DMS79 (cell line): ENCODE measurements at places on chromosomes 5 and 9.

DNA sequence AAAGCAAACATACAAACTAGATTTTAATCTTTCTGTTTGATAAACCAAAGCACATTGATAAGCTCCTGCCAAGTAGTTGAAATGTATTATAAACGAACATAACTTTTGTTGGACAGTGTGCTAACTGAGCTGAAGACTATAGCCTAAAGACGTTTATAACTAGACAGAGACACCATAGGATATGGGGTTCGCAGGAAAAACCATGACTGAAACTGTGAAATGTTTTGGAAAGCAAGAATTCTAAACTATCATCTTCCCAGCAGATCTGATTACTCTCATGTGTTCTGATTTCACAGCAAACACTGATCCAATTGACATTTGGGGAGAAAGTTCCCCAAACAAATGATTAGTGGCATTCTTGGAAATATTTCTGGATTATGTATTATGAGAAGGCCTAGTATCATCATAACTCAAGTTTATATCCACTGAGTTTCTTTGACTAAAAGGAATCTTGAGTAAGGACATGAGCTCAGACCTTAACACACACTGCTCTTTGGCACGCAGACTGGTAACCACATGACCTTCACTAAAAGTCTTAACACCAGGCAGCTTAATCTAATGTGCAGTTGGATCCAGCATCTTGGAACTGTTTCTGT, 375.2 kb downstream of the ZNF608 start:
- DNase-seq: no peak

GRCh38 chr5:56301069-56301468, 67.9 kb upstream of the ANKRD55 start:
- DNase-seq: no peak

DNA sequence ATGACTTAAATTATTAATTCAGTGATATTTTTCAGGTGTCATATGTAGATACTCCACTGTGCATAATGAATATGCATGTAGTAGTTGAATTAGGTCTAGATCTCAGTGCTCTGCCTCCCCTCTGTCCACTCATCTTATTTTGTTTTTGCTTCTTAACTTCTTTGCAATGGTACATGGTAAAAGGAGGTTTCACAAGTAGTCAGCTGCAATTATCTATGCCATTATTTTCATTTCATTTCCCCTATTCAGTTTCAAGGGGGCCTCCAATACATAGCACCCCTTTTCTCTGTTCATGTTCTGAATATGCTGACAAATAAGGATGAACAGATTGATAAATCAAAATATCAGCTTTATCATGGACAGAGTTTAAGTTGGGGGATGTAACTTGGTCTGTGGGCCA, 511.6 kb upstream of the ZNF608 start:
- no peak for DNase-seq

DNA sequence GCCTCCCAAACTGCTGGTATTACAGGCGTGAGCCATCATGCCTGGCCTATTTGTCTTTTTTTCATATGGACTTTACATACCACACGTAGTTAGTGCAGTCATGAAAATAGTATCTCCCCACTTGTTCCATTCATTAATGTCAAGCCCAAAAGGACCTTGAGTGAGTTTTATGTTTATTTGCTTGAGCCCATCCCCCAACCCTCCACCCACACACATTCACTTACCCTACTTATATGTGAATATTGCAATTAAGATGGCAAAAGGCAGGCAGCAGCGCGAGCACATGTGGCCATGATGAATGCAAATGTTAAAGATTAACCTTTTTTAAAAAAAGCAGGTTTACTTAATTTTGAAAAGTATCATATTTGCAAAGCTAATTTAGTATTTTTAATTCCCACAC, 24.9 kb upstream of the PIK3R1 start:
- DNase-seq: no peak

DNA sequence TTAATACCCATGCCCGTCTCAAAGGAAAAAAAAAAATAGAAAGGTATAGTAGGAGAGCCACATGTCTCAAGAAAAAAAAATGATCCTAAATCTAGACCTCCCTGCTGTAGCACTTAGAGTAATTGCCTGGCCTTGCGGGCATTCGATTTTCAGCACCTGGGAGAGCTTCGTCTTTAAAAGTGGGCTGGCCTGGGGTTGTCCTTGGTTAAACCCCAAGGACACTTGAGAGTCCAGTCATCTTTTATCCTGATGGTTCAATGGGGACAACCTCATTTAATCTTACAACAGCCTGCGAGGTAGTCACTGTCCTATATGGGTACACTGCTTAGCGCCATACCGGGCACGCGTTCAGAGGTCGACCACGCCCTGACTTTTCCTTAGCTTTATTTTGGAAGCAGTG, 60.1 kb downstream of the MAT2B start:
- DNase-seq: no peak

GRCh38 chr9:113343732-113344231, 3.7 kb upstream of the WDR31 start:
- DNase-seq: peak; percentile 90

DNA sequence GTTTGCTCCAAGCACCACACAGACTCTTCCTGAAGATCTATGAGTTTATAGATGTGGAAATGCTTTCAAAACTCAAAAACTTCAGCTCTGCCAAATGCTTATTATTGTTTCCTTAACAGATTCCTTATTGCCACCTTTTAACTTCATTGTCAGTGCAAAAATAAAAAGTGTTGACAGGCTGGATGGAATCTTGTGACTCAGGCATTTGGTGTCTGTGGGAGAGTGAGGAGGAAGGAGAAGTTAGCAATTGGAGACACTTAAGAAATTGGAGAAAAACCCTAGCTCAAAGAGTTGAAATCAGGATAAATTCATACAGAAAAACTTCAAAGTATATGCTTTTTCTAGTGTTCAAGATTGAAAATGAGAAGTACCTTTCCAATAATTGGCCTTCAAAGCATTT, 140.6 kb upstream of the PUM3 start:
- no peak for DNase-seq

DNA sequence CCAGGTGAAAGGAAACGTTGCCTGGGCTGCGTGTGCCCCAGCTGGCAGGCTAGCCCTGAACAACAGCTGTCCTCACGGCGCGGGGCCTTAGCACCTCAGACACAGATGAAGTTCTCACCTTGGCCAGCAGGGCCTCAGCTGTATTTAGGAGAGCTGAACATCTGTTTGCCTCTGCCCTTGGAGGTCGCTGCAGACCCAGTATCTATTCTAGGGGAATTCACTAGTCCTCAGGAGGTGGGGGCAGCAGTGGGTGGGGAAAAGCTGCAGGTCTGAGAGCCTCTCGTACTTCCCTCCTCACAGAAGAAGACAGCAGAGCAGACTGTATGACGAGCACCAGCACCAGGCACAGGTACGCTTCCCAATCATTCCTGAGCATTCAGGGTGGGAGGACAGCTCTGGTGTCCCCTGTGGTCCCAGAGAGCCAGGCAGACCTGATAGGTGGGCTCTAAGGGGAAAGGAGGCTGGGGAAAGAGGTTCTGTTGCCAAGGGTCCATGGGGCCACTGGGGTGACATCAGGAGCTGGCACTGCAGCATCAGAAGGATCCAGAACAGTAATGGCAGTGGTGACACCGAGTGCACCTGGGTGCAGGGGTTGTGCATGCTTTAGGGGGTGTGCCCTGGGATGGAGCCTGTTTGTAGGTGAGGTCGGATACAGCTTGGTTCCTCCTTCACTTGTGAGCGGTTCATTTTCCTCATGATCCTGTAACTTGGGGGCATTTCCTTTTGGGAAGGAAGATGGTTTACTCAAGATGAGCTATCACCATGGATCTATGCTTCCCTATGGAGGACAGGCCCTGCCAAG, 13.8 kb downstream of the CD74 start:
- no peak for DNase-seq

- no peak for DNase-seq
Measured at GRCh38 chr5:75668445-75668844, 48.8 kb downstream of the POC5 start.

DNA sequence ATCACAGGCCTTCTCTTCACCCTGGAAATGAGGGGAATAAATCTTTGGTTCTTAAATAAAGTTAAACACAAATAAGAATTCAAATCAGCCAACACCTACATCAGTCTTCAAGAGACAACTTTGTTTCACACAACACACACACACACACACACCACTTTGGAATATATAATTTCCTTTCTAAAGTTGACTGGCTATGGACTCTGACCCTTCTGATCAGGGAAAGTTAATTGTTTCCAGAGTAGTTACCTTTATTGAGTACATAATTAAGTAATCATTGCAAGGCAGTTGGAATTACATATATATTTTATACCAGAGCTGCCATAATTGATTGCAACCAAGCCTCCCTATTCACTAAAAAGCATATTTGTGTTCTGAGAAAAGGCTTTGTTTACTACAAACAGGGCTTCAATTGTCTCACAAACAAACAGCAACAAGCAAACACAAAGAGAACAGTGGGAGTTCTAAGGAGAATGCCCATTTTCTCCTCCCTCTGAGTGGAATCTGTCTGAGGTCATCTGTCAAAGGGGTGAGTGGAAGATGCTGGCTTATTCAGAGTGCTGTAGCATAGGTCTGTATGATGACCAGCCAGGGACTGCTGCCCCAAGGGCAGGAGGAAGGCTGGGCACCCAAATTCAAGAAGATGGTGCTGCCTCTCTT, 136.6 kb downstream of the SEMA6A start:
- no peak for DNase-seq

- DNase-seq: no peak
Measured at GRCh38 chr5:127899214-127899610, 184.4 kb upstream of the SLC12A2 start.

DNA sequence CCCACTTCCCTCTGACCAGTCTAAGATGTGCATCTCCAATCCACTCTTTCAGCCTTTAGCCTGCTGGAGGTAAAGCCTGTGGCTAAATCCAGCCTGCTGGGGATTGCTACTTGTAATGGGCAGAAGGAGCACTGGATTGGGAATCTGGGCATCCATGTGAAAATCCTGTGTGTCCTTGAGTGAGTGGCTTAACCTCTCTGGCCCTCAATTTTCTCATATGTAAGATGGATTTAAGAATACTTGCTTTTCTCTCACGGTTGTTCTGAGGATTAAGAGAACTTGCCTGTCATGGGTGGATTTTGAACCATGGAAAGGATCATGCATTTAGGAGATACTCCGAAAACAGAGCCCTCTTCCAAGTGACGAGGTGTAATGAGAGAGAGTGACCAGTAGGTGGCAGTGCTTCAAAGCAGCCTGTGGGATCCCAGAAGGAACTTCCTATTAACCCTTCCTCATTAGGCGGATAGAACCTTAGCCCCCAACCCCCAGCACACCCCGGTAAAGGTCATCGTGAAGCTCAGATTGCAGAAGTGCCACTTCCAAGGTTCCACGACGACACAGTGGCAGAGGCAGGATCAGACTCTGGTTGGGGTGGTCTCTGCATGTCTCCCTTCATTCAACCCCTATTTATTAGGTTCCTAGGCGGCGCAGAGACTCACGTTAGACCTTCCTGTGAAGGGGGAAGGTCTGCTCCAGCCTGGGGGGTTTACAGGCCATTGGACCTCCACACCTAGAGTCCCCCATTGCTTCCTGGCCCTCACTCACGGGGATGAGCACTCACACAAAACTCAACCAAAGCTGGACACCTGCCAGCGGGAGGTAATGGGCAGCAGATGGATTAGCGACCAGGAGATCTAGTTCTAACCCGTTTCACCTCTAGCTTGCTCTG, 68.7 kb upstream of the ZNF618 start:
- DNase-seq: no peak

GRCh38 chr9:32704343-32704742, 68.9 kb upstream of the TAF1L start:
- no peak for DNase-seq

GRCh38 chr9:105663914-105664313, 1.7 kb downstream of the TAL2 start:
- no peak for DNase-seq

GRCh38 chr5:115686051-115686737, 60.4 kb upstream of the TMED7 start:
- DNase-seq: peak; percentile 48

GRCh38 chr9:89483592-89484474, 14.1 kb downstream of the SEMA4D start:
- no peak for DNase-seq

DNA sequence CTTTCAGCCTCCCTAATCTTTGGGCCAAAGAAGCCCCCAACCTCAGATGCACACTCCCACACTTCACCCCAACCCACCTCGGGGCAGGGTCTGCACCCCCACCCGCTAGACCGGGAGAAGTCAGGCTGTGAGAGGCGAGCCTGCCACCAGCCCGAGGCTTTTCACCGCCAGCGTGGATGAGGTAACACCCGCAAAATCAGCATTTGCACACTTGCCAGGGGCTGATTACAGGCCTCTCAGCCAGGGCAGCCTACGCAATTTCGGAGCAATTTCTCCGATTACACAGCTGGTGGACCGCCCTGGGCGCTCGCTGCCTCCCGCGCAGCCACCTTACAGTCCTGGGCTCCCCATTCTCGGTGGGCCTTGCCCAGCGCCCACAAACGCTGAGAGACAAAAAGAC, 68.5 kb downstream of the FOXD1 start:
- DNase-seq: no peak

DNA sequence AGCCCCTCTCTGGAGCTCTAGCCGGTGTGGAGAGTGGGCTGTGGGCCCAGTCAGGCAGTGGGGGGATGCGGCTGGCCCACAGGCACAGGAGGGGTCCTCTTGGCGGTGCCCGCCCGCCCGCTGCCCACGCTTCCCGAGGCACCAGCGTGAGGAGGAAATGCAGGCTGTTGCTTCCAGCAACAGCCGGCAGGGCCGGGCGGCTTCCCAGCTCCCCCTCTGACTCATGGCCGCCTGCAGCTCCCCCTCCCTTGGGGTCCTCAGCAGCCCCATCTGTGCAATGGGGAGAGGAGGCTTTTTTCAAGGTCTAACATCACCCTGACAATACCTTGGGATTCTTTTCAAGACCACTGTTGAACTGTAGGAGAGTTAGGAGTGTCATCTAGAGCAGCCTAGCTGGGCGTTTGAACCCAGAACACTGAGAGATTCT, 10.4 kb downstream of the CXXC5 start:
- no peak for DNase-seq

- no peak for DNase-seq
Measured at GRCh38 chr5:24059006-24059405, 551.6 kb downstream of the PRDM9 start.

GRCh38 chr5:179435731-179436315, 90.6 kb upstream of the ADAMTS2 start:
- DNase-seq: no peak

DNA sequence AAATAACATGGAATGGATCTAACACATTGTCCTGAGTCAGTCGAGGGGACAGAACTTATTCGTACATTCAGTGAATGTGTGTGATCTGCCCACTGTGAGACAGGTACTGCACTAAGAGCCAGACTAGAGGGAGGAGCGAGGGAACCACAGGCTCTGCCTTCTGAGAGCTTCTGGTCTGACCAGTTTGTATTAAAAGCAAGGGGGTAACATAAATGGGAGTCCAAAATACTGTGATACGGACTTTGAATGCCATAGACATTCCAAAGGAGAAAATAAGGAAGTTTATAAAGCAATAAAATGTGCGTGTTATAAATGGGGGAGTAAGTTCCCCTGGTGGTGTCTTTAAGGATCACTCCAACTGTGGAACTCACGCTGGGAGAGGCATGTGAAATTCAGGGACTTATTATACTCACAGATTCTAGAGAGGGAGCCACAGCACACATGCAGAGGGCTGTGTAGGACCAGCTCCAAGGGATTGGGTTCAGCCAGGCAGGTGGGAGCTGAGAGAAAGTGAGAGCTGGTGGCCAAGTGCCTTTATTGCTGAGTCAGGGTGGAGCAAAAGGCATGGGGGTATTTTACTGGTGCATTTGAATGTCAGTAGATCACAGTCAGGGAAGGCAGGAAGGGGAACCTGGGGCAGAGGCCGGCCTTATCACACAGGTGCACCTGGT, 186.5 kb upstream of the WWC1 start:
- no peak for DNase-seq
